H1 (cell line): ENCODE measurements at places on chromosomes 7 and 10. TPM values are rescaled to one million over a fixed set of nuclear protein-coding genes. Genes with fewer than 3 reads are reported as not detected.

POLR2J2 gene
- 7.7 and 7.9 TPM in 2 replicates for total RNA-seq

ERV3-1 gene
- total RNA-seq: 9.7 and 11.4 TPM in 2 replicates

- DNase-seq: no peak
Measured at GRCh38 chr7:79702116-79702515, 248.6 kb upstream of the MAGI2 start.

DNA sequence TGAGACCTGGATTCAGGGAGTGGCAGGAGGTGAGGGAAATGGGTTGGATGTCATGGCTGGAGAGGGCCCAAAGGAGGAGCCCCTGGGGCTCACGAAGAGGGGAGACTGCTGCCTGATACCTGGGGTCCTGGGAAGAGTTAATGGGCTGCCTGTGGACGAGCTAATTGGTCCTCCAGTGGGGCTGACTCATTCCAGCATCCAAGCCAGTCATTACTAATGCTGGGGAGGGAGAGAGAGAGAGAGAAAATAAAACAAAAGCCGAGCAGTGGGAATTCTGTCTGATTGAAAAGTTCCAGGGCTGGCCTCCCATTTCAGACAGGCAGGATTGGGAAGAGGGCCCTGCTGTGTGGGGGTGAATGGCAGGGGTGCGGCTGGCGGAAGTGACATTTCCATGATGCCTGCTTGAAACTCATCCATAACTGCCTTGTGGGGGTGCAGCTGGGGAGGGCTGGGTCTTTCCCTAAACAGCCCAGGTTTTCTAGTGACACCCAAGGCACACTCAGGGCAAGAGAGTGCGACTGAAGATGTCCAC is 297.8 kb downstream of the RPS24 start:
- no peak for DNase-seq

GRCh38 chr10:100713049-100713858 is 32.1 kb upstream of the PAX2 start:
- DNase-seq: peak; percentile 52
